ENCODE measurements at places on chromosomes 2 and 18.
A peak's percentile ranks its signal among the peaks of the same experiment; 100 is the strongest.

GRCh38 chr2:29433128-29433527 is 317.9 kb downstream of the CLIP4 start:
- DNase-seq: no peak

- no peak for DNase-seq
Measured at GRCh38 chr2:236305531-236305930, 41.3 kb upstream of the ASB18 start.

DNA sequence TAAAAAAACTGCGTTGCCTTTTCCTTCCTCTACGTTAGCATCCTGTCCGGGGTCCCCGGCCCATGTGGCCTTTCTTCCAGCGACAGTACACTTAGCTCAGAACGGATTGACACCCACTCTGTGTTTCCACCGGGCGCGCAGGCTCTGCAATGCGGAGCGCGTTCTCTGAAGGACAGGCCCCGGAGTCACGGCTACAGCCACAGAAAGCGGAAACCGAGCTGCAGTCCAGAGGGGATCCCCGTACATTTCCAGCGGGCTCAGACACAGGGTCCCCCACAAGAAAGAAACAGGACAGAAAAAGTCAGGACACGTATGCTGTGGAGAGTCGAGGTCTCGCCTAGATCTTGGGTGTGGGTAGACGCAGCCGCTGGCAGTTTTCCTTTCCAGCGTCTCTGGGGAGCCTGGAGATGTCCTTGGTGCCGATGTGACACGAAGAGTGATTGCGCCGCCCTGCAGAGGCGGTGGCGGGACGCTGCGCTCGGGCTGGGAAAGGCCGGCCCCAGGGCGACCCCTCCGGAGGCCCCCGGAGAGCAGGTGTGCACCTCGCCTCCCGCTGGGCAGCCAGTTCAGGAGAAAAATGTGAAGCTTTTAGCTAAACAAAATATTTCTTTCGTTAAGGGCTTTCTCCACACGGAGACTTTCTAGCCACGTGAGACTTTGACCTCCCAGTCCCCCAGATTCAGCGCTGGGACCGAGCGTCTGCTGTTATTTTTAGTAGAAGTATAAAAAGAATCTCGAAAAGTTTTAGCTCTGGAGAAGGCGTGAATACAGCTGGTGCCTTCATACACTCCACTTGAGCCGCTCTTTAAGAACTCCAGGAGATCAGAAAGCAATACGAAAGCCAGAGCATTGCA is 1.3 kb upstream of the ACKR3 start:
- peak; percentile 47 for DNase-seq

DNA sequence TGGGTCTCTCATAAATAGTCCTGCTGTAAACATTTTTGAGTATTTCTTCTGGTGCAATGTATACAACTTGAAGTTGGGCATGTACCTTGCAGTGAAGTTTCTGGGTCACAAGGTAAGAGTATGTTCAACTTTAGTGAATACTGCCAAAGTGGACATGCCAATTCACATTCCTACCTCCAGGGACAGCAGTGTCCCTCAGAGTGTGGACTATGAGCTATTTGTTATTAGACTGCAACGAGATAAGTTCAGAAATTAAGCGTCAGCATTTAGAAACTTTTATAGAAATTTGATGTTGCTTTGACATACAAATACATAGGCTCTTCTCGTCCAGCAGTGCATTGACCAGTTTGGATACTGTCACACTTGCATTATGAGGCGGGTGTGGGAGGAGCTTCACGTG is 7.2 kb upstream of the ACKR3 start:
- no peak for DNase-seq

- DNase-seq: no peak
Measured at GRCh38 chr2:144456680-144457079, 63.2 kb downstream of the ZEB2 start.

DNA sequence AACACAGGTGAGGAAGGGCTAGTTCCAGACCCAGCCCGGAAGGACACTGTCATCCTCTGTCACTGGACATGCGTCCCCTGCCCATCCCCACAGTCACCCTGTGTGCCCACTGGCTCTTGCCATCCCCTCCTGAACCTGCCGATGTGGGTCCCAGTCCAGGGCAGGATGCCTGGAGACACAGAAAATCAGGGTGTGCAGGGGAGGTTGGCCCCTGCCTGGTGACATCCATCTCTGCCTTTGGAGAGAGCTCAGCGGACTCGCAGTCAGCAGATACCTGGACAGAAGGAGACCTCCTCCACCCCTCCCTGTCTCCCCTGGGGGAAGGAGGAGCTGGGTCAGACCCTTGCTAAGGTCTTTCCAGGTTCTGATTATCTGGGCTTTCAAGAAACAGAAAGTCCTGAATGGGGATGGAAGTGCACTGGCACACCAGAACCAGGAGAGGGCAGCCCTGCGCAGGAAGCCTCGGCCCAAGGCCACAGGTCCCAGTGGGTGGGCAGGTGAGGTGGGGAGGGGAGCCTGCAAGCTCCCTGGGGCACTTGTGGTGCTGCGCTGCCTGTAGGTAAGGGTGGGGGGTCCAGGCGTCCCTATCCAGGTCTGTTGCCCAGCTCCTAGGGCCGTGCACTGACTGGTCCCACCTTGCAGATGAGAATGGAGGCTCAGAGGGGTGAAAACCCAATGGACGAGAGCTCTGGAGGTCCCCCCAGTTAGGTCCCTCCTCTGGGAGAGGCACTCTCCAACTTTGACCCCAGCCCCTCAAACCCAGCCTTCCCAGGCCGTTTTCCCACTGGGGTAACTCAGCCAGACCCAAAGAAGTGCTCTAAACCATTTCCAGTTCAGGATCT is 9.7 kb upstream of the OTOS start:
- peak; percentile 37 for DNase-seq

GRCh38 chr18:45139478-45139877 is 458.8 kb downstream of the SETBP1 start:
- no peak for DNase-seq

DNA sequence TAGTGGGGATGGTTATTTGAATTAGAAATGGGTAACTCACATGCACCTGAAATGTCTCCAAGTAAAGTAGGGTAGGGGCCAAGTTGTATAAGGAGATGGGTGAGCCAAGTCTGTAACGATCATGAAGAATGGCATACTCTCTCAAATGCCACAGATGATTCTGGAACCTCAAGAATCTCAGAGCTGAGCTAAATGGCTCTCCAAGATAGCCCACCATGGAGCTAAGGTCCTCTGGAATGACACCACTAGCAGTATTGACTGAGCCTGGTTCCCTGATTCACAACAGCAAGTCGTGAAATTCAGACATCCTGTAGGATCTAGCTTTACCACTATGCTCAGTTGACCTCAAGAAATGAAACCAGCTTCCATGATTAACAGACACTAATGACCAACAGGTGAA is 115.9 kb upstream of the EPAS1 start:
- DNase-seq: no peak

- DNase-seq: no peak
Measured at GRCh38 chr18:9449600-9450414, 25.5 kb upstream of the RALBP1 start.

- no peak for DNase-seq
Measured at GRCh38 chr2:98803405-98804264, 72.7 kb upstream of the MGAT4A start.

GRCh38 chr2:143732076-143732475 is 602.9 kb downstream of the ARHGAP15 start:
- DNase-seq: no peak

DNA sequence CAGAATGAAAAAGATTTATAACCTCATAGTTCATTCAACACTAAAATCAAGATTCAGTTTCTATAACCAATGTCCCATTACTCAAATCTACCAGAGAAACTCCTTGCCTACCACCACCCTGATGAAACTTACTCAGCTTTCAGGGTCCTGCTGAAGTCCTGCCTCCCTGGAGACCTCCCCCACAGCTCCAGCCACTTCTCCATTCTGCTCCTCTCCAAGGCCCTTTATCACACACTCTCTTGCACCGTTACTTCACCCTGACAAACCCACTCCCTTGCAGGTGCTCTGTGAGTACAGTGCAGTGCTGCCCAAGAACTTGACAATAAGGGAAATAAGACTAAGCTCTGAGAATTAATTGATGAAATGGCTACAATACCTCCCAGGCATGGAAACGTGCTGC is 83.5 kb upstream of the CDCA7 start:
- DNase-seq: no peak
